ENCODE measurements at places on chromosomes 13 and 19.

- peak; percentile 73 for DNase-seq
Measured at GRCh38 chr19:45469945-45470761, 2.4 kb downstream of the FOSB start.

DNA sequence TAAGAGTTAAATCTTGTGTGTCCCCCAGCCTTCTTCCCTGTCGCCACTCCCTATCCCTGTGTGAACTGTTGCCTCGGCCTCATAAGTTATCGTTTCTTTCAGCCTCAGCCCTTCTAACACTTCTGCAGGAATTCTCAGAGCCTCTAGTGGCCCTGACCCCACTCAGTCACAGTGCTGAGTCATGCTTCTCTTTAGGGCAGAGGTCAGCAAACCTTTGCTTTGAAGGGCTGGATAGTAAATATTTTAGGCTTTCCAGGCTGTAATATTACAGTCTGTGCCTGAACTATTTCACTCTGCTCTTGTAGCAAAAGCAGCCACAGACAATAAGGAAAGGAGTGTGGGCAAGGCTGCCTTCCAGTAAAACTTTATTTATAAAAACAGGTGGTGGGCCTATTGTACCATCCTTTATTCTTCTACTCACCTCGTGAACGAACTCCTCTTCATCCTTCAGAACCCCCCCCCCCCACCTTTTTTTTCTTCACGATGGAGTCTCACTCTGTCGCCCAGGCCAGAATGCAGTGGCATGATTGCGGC is 22.1 kb downstream of the MYO9B start:
- DNase-seq = no peak

DNA sequence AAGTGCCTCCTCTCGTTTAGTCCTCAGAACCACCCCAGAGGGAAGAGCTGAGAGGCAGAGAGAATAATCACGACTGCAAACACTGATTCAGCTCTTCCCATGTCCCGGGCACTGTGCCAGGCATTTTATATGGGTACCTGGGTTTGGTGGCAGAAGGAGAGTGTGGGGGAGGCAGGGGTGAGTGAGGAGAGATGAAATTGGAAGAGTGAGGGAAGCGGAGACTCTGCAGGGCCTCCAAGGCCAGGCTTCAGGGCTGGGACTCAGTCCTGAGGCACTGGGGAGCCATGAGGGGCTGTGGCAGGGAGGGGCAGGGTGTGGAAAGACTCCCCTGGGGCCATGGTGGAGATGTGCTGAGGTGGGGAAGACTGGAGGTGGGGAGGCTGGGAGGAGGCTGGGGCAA is 8.7 kb downstream of the SYNGR4 start:
- no peak for DNase-seq

DNA sequence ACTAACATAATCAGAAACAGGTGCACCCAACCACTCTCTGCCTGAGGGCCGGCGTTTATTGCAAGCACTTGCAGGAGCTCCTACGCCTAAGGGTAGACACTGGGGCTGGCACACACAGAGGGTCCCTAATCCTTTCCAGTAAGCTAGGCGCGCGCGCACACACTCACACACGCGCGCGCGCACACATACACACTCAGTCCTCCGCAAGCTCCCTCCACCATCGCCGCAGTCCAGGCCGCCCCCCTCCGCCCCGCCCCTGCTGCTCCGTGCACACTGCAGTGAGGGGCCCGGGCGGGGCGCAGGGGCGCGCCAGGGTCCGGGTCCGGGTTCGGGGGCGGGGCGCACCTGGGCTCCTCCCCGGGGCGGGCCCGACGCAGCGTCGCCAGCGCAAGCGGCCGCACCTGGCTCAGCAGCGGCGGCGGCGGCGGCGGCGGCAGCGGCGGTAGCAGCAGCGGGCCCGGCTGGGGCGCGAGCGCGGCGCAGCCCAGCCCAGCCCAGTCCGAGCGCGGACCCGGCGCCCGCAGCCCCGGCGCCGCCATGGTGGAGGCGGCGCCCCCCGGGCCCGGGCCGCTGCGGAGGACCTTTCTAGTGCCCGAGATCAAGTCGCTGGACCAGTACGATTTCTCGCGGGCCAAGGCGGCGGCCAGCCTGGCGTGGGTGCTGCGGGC is at the start of gene CAMSAP3:
TSS of gene CAMSAP3 (plus strand) at position 398 of the 668 bp plus-strand sequence. CDS start at position 538, 140 bp downstream.
- peak; percentile 25 for DNase-seq

DNA sequence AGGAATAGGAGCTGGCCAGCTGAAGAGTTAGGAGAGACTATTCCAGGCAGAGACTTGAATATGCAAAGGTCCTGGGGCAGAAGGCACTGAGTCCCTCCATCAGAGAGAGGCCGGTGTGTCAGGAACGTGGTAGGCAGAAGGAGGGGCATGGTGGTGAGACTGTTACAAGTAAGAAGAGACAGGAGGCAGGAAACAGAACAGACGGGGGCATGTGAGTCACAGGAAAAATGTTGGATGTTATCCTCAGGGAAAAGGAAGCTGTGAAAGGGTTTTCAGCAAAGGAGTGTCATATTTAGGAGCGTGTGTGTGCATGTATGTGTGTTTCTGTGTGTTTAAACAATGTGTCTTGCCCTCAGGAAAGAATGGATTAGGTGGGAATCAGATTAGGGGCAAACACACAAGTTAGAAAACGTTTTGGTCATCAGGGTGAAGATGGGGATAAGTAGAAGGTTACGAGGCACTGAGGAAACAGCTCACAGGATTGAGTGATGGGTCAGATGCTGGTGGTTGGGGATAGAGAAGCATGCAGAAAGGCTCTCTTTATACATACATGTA is 1.1 kb downstream of the EDDM13 start:
- DNase-seq = no peak

GRCh38 chr19:56681702-56682101 is 10.1 kb upstream of the ZNF835 start:
- no peak for DNase-seq

GRCh38 chr19:2186071-2186846 is 22.5 kb downstream of the DOT1L start:
- DNase-seq = no peak

GRCh38 chr13:39129213-39129612 is 91.0 kb downstream of the NHLRC3 start:
- DNase-seq = no peak

GRCh38 chr19:2487090-2487489 is 11.2 kb downstream of the GADD45B start:
- no peak for DNase-seq

DNA sequence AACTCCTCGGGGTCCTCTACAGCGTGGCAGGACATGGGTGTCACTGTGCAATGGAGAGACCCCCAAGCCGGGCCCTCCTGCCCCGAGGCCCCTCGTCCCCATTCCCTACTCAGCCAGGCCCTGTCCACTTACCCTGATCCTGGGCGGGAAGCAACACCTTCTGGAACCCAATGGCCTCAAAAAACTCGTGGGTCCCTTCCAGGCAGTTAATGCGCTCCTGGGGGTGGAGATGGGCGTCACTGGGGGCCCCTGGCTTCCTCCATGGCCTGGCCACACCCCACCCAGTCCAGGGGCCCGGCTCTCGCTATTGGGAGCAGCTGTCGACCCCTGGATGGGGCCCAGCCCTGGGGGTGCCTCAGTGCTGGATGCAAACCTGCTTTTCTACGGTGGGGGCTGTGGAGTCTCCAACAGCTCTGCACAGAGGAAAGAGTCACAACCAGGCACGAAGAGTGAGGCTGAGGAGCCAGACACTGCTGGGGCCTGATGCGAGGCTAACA is 10.8 kb downstream of the UBXN6 start:
- DNase-seq = no peak

- DNase-seq = no peak
Measured at GRCh38 chr13:37173214-37173613, 67.8 kb upstream of the CSNK1A1L start.

GRCh38 chr19:18379803-18380747 is 5.9 kb upstream of the GDF15 start:
- DNase-seq = no peak

GRCh38 chr19:44725251-44725650 is 23.3 kb upstream of the BCL3 start:
- DNase-seq = no peak

DNA sequence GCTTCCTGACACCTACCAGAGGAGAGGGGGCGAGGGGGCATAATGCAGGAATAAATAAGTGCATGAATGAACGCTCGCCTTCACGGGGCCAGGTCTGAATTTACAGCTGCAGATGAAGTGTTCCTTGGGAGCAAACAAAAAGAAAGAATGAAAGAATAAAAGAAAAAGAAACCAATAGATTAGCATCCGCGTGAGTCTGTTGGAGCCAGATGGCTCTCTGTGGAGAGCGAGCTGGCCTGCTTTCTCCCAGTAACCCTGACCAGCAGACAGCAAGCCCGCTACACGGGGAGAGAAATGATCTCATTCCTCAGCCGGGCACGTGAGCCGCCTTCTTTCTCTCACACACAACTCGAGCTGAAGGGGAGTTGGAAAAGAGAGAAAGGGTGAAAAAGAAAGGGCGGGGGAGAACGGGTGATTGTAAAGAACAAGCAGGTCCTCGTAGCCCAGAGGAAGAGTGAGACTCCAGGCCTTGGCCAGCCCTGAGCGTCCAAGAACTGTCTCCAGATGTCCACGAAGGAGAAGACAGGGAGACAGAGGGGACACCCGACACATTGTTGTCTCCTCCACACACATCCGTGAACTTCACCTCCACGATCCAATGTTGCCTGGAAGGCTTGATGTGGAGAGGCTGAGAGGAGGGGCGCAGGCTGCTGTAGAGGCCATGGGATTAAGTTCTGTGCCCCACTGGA is 81.4 kb downstream of the RNASEH2B start:
- no peak for DNase-seq

DNA sequence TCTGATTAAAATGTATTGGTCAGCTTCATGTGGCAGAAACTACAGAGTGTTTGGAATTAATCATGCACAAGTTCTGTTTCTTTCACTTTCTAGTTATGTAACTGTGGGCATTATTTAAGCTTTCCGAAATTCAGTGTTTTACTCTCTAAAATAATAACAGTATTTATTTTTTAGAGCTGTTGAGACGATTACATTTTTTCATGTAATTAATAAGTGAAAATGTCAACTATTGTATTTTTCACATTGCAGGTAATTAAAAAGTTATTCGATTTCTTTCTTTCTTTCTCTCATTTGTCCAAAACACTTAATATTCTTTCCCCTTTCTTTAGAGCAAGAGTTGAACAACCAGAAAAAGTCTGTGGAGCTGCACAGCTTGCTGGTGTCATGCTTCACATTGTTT is 559.4 kb upstream of the PCDH20 start:
- no peak for DNase-seq

DNA sequence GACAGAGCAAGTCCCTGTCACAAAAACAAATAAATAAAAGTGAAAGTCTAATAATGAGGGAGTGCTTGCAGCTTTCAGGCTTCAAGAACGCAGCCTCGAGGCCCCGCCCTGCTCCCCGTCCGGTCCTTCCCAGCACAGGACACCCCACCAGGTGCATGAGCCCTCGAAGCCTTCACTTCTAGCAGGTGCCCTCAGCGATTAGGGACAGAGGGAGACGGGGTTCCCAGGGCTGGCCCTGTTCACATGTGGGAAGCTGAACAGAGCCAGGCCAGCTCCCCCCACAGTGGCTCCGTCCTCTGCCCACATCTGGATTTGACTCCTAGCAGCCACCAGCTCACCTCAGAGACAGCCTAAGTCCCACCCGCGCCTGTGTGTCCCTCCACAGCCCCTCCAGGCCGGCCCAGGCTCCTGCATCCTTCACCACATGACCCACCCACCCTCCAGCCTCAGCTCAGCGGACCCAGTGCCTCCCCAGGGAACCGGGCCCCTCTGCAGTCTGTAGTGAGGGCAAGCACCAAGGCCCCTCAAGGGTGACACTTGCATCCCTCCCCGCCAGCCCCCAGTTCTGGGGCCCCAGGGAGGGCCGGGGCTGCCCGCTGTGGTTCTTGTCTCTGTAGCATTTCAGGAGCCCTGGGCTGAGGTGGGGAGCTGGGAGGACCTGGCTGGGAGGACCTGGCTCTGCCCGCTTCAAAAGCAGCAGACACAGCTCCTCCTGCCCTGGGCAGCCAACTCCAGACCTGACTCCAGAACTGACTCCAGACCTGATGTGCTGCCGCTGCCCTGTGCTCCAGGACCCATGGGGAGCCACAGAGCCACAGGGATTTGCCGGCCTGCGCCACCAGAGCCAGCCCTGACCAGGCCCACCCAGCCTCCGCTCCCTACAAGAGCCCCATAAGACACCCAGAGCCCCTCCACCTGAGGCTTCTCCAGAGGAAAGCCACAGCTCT is 27.2 kb downstream of the GPX4 start:
- DNase-seq = no peak

GRCh38 chr19:2733930-2734588 is 5.8 kb downstream of the SLC39A3 start:
- no peak for DNase-seq

GRCh38 chr19:13043285-13043684 is 48.0 kb downstream of the NFIX start:
- DNase-seq = no peak

DNA sequence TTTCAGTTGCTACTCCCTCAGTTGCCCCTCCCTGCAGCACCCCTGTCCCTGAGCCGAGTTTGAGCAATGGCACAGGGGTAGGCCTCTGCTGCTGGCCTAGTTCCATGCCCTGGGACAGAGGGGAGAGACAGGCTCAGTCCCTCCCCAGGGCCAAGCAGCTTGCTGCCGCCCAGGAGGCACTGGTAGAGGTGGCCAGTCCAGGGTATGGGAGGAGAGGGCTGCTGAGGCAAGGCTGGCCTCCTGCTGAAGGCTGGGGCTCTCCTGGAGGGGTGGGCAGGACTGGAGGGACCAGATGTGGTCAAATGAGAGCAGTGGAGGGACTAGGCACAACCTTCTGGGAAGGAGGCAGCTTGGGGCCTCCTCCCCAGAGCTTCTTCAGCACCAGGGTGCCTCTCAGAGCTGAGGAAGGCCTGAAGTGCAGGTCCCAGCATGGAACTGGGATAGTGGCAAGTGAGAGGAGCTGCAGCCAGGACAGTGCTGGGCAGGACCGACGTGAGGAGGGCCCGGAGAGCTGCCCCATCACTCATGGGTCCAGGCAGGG is 29.8 kb upstream of the VSTM2B start:
- no peak for DNase-seq

DNA sequence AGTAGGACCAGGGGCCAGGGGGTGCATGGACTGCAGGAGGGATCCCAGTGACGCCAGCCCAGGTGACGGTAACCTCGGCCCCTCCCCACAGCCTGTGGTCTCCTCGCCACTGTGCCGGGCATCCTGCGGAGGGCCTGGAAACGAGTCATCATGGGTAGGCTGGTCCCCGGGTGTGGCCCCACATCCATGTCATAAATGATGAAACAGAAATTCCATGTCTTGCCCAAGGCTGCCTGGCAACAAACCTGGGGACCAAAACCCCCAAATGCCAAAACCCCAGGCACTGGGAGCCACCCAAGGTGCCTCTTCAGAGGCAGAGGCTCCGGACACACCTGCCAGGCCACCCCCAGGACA is 20.9 kb downstream of the MAP2K2 start:
- no peak for DNase-seq

DNA sequence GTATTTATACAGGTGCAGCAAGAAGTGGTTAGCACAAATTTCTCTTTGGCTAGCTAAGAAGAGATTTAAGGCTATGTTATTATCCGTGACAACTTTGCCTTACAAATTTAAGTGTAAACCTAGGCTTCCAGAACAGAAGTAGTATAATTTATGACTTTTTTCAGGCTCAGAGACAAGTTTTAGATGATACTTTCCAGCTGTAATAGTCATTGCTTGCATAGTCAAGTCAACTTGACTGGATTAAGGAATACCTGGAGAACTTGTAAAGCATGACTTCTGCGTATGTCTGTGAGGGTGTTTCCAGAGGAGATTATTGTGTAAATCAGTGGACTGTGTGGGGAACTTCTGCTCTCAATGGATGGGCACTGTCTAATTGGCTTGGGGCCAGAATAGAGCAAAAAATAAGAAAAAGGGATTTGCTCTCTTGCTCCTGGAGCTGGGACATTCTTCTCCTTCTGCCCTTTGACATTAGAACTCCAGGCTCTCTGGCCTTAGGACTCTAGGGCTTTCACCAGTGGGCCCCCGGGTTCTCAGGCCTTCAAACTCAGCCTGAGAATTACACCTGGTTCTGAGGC is 33.0 kb downstream of the CYSLTR2 start:
- DNase-seq = no peak

- DNase-seq = no peak
Measured at GRCh38 chr19:35612224-35612558, 344 bp upstream of the HAUS5 start.
